ENCODE measurements at places on chromosomes 16 and 17. TPM values are rescaled to one million over a fixed set of nuclear protein-coding genes. Genes with fewer than 3 reads are reported as not detected.

The PDIA2 gene
- not detected for total RNA-seq

The ZNF624 gene
- total RNA-seq, result 1.5 TPM

The CDH11 gene
- total RNA-seq, result 8.2 TPM

GRCh38 chr17:34884597-34884996 is 76.7 kb downstream of the CCT6B start:
- no peak overlapping the region for H3K27ac ChIP-seq
- DNase-seq, result no peak
- H3K27me3 ChIP-seq, result peaks cover 34% of the 10 kb centered on the region
- no peak overlapping the region for H3K4me3 ChIP-seq
- H3K4me1 ChIP-seq, result no peaks in the 10 kb centered on the region

- DNase-seq, result no peak
- peaks cover 4% of the 10 kb centered on the region for H3K36me3 ChIP-seq
- H3K4me3 ChIP-seq, result no peak overlapping the region
- H3K27me3 ChIP-seq, result no peaks in the 10 kb centered on the region
These were observed 93.9 kb downstream of the CLEC16A start for GRCh38 chr16:11038305-11038704.

DNA sequence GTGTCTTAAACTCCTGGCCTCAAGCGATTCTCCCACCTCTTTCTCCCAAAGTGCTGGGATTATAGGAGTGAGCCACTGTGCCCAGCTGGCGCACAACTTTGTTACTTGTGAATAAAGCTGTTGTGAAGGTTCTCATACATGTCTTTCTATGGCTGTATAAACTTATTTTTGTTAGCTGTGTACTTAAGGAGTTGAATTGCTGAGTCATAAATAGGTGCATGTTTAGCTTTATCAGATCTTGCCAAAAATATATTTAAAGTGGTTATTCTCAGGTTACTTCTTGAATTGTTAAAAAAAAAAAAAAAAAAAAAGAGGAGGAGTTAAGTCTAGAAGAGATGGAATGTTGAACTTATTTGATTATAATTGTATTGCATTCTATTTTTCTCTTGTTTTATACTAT is 47.6 kb upstream of the IRX3 start:
- H3K36me3 ChIP-seq, result no peaks in the 10 kb centered on the region
- no peak overlapping the region for H3K27ac ChIP-seq
- DNase-seq, result no peak
- H3K27me3 ChIP-seq, result peaks cover 22% of the 10 kb centered on the region

- H3K4me3 ChIP-seq, result no peak overlapping the region
- H3K27ac ChIP-seq, result peak overlapping the region; percentile 17
- DNase-seq, result no peak
- H3K4me1 ChIP-seq, result peaks cover 35% of the 10 kb centered on the region
- H3K27me3 ChIP-seq, result no peaks in the 10 kb centered on the region
These were observed 11.1 kb upstream of the RNF112 start for GRCh38 chr17:19399750-19400450.

GRCh38 chr16:307691-308312 is 24.8 kb downstream of the PDIA2 start:
- no peaks in the 10 kb centered on the region for H3K27me3 ChIP-seq
- no peaks in the 10 kb centered on the region for H3K36me3 ChIP-seq
- no peak overlapping the region for H3K4me3 ChIP-seq
- no peak overlapping the region for H3K27ac ChIP-seq
- DNase-seq, result no peak
- no peaks in the 10 kb centered on the region for H3K4me1 ChIP-seq

GRCh38 chr17:32831627-32832243 is 45.2 kb downstream of the MYO1D start:
- no peaks in the 10 kb centered on the region for H3K27me3 ChIP-seq
- peaks cover 38% of the 10 kb centered on the region for H3K4me1 ChIP-seq
- H3K4me3 ChIP-seq, result no peak overlapping the region
- no peaks in the 10 kb centered on the region for H3K36me3 ChIP-seq

Data from transverse colon (tissue), 4 donors.